ENCODE measurements at places on chromosomes 3 and 15.

GRCh38 chr3:61118830-61119229 lies 132.4 kb downstream of the FHIT start:
- DNase-seq, result no peak

GRCh38 chr3:37475435-37475834 lies 301.1 kb upstream of the LRRFIP2 start:
- DNase-seq, result no peak

- no peak for DNase-seq
These were observed 376 bp downstream of the KPNA4 start for GRCh38 chr3:160564949-160565441.

GRCh38 chr3:132911741-132912415 lies 126.3 kb upstream of the TMEM108 start:
- DNase-seq, result no peak

- DNase-seq, result no peak
These were observed 658.6 kb downstream of the ZBBX start for GRCh38 chr3:166721466-166721865.

DNA sequence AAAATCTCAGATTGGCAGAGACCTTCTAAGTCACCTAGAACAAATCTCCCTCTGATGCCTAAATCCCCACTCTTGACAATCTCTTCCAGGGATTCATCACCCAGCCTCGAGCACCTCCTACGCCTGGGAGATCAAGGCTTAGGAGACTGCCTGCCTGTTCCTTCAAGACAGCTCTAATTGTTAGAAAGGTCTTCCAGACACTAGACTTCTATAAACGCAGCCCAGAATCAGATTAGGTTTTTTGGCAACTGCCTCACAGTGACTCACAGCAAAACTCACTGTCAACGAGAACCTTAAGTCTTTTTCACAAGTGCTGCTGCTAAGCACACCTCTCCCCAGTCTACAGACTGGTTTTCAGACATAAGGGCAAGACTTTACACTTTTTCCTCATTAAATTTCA lies 23.1 kb downstream of the SRGAP3 start:
- DNase-seq, result no peak

- DNase-seq, result no peak
These were observed 30.7 kb downstream of the NANOGP8 start for GRCh38 chr15:35054380-35054779.

DNA sequence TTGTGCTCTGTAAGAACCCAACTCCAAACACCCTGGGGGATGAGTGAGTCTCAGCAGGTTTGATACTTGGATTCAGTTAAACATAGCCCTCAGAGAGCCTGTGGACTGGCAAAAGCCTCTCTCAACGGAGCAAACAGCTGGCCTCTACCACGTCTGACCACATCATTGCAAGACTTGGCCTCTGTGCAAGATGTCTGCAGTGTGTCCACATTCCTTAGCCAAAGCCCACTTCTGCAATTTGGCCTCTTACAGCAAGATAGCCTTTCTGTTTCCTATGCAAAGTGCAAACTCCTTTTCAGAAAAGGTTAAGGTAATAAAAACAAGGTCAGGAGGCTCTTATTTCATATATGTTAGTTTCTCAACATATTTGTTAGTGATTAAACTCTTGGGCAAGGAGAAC lies 27.9 kb downstream of the FBN1 start:
- DNase-seq, result no peak

DNA sequence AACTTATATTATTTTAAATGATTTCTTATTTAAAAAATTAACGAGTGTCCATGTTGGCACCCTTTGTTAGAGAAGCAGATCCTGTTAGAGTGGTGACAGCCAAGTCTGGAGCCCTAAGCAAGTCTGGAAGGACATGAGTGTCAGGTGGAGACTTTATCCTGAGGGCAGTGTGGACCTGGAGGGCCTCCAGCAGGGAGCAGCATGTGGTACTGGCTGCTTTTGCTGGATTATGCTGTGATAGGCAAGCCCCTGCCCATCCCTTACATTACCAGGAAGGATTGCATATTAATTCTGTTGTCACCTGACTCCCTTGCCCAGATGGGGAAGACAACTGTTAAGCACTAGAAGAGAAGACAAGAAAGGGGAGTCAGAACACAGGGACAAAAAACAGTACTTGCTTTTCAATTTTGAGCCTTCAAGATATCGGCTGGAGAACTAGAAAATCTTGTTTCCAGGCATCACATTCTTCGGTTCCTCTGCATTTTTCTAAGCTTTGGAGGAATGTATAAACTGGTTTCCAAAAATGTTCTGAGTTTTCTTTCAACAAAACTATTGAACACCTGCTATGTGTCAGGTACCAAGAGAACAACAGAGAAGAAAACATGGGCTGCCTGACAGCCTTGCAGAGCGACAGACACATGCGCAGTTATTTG lies 22.7 kb downstream of the ZNF860 start:
- no peak for DNase-seq

Data from kidney epithelial cell (primary cell).